Suprapubic skin (tissue), 4 donors: ENCODE measurements at places on chromosomes 7 and 10.

GRCh38 chr7:104967088-104967487 is 46.9 kb upstream of the KMT2E start:
- no peak for DNase-seq

DNA sequence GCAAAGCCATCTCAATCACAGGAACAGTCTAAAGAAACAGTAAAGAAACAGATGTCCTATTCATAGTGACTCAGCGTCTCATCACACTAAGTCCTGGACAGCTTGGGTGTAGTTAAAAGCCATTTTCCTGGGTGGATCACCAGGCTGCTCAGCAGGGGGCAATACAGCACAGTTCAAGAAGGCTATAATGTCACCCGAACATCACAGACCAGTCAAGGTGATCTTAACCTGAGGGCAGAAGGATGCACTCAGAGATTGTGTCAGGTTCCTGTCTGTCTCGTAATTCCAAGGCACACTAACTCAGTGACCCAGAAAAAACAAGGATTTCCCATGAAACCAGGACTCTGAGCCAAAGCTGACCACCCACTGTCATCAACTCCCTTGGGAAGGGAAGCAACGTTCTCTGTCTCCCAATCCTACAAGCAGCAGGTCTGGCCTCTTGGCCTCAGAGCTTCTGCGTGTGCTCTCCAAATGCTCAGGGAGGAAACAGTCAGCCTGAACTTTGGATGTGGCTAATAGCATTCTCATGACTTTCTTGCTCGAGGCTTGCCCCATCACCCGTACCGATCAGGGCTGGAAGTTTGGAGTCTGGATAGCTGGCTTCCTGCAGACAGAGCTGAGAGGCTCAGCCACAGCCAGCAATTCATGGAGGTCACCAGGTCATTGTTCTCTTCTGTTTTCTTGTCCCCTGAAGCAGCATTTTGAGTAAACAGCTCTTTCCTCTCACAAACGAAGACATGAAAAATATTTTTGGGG is 90.4 kb upstream of the FAM171A1 start:
- DNase-seq, result no peak

DNA sequence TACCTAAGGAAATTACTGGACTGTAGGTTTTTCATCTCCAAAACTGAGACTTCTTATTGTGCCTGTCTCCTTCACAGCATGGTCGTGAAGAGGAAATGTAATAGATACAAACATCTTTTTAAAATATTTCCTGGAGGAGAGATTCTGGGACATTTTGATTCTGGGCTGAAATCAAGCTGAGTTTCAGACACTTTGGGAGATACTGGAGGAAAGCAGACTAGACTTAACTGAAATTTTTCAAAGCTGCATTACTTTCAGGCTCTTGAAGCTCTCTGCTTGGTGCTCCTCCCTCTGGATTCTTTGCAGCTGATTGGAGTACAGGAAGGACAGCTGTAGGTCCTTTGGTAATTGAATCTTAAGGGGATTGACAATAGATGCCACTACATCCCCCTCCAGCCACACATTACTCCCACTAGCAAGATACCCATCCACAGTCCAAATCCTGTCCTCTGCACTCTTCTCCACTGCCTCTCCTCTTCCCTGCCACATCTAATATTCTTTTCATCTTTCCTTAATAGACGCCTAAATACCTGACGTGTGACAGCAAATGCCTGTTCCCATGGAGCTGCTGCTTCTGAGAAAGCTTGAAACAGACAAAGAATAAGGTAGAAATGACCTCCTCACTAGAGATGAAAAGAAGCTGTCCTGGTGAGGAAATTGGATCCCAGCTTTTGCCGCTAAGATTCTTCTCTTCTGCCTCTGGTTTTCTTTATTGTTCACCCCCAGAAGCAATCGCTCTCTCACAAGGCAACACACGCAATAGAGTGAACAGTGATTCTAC is 111.5 kb upstream of the PHYHIPL start:
- DNase-seq, result no peak

DNA sequence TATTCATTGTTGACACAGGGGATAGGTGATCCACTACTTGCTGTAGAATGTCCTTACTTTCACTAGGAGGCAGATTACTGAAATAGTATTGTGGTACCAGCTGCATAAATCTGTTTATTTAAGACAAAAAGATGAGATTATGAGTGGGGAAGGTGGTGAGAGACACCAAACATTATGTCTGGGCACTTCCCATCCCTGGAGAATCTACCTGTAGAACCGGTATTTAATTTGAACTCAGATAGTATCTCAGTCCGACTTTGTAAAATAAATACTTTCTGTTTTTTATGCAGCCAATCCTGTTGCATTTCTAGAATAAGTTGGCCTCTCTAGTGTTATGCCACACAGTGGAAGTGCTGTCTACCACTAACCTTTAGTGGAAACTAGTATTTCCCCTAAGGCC is 13.4 kb downstream of the BCCIP start:
- DNase-seq, result no peak

GRCh38 chr10:123990889-123991288 is 99.3 kb upstream of the CPXM2 start:
- no peak for DNase-seq

- DNase-seq, result no peak
Observed at GRCh38 chr7:94962661-94963060, 55.3 kb downstream of the PPP1R9A start.

GRCh38 chr10:124592736-124593430 is 131.3 kb downstream of the LHPP start:
- DNase-seq, result no peak
